ENCODE measurements at places on chromosomes 3 and 15.

DNA sequence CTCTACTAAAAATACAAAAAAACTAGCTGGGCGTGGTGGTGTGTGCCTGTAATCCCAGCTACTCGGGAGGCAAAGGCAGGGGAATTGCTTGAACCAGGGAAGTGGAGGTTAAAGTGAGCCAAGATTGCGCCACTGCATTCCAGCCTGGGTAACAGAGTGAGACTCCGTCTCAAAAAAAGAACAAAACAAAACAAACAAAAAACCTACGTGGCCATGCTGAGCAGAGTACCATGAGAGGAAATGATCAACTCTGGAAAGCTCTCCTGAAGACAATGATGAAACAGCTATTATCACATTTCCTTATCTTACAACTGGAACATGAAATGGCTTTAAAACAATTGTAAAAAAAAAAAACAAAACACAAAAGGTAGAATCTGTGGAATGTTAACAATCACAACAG lies 75.2 kb downstream of the CHSY1 start:
- no peak for DNase-seq

- no peak for DNase-seq
These were observed 6.2 kb downstream of the SEMA3F start for GRCh38 chr3:50161320-50161719.

GRCh38 chr15:91265416-91265940 lies 165.4 kb downstream of the SV2B start:
- DNase-seq, result no peak

- no peak for DNase-seq
These were observed 168.5 kb upstream of the STT3B start for GRCh38 chr3:31364188-31364587.

GRCh38 chr3:41018855-41019254 lies 180.4 kb upstream of the CTNNB1 start:
- DNase-seq, result no peak

GRCh38 chr3:43499256-43499655 lies 122.6 kb downstream of the ANO10 start:
- no peak for DNase-seq

DNA sequence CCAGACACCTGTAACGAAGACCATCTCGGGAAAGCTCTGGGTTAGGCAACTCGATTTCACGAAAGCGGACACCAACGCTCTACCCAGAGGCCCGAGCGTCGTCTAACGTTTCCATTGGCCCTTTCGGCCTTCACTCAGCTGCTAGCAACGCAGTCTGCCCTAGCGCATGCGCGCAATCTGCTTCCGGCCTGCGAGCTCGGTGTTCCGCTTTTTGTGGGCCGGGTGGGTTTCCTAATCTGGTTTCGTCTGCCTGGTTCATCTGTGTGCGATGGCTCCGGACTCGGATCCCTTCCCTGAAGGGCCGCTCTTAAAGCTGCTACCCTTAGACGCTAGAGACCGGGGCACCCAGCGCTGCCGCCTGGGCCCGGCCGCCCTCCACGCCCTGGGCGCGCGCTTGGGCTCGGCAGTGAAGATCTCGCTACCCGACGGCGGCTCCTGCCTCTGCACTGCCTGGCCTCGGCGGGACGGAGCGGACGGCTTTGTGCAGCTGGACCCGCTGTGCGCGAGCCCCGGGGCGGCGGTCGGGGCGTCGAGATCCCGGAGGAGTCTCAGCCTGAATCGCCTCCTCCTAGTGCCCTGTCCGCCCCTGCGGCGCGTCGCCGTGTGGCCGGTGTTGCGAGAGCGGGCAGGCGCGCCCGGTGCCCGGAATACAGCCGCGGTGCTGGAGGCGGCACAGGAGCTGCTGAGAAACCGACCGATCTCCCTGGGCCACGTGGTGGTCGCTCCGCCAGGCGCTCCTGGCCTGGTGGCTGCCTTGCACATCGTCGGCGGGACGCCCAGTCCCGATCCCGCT lies 24.0 kb upstream of the GATM start:
- peak; percentile 95 for DNase-seq

- no peak for DNase-seq
These were observed 67.2 kb upstream of the TP63 start for GRCh38 chr3:189563853-189564563.

DNA sequence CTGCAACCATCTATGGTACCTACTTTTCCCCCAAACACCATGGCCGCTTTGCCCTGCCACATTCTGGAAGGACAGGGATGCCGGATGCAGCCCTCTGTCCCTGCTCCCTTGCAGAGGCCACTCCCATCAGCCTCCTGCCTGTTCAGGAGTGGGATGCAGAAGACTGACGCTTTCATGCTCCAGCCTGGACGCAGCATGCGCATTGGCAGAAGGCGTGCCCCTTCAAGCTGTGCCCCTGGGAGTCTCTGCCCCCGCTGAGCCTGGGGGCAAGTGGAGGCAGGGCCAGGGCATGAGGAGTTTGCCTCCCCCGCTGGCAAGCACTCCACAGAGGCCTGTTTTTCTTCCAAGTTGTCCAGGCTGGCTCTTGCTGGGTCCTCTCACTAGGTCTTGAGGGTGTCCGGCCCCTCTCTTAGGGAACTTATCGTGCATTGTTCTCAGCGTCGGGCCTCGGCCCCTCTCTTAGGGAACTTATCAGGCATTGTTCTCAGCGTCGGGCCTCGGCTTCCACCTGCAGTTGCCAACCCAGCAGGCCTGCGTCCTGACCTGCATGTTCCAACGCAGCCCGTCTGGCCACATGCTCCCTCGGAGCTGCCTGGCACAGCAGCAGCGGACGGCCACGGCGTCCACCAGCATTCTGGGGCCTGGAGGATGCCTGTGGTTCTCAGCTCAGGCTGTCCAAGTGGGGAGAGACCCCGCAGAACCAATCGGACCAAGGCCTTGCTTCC lies 14.6 kb upstream of the SNRPA1 start:
- no peak for DNase-seq

GRCh38 chr3:39849992-39850715 lies 40.7 kb downstream of the MYRIP start:
- no peak for DNase-seq

DNA sequence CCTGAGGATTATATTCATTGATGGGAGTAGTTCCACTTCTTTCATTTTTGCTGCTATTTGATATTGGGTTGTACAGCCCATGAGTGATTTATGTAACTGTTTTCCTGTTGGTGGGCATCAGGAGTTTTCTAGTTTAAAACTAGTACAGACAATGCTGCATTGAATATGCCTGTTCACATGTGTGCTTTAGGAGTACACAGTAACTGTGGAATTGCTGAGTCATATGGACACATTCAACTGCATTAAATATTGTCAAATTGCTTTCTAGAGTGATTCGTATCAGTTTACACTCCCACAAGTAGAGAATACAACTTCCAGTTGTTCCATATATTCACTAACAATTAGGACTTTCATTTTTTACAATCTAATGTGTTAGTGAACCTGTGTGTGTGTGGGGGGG lies 59.8 kb upstream of the THSD4 start:
- no peak for DNase-seq

DNA sequence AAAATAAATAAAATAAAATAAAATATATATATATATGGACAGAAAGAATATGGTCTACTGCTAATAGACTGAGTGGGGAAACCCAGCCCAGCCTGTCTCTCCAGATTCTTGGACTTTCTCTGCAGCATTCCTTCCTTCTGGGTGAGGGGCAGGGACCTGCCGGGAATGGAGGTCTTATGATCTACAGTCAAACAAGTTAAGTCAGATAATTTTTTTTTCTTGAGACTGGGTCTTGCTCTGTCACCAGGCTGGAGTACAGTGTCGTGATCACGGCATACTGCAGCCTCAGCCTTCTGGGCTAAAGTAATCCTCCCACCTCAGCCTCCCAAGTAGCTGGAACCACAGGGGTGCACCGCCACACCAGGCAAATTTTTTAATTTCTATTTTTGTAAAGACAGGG lies 33.5 kb upstream of the ZNF774 start:
- DNase-seq, result no peak

- DNase-seq, result no peak
These were observed 643 bp downstream of the MYO5A start for GRCh38 chr15:52527911-52528563.

DNA sequence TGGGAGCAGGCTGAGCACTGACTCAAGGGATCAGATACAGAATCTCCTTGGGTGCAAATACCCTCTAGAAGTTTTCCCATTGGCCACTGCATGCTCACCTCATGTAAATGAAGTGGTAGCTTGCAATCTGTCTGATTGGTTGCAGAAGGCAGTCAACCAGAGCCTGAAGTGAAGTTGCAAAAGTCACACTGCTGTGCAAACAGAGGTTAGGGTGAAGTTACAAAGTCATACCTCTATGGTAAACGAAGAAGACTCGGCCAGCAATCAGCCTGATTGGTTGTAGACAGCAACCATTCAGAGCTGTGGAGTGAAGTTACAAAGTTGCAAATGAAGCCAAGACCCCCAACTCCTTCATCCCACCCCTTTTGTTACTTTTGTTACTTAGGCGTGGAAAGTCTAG lies 27.1 kb downstream of the STARD9 start:
- no peak for DNase-seq

DNA sequence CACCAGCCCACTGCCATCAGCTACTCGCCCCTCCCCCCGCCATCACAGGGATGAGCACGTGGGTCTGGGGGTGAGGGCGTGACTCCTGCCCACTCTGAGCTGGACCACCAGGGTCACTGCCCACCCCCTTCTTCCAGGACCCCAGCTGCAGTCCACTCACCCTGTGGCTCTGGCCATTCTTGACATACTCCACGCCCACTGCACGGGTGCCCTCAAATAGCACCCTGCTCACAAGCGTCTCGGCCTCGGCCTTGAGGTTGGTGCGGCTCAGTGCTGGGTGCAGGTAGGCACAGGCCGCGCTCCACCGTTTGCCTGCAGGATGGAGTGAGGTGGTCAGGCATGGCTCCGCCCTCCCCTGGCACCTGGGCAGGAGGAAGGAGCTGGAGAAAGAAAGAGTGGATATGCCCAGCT lies 23.9 kb downstream of the CHDH start:
- no peak for DNase-seq

All from stimulated activated CD8-positive, alpha-beta memory T cell treated with anti-CD3 and anti-CD28 coated beads, Interleukin-7, amount 100 ng/mL, for 1 hour (primary cell).